ENCODE measurements at places on chromosomes 3 and 15.

DNA sequence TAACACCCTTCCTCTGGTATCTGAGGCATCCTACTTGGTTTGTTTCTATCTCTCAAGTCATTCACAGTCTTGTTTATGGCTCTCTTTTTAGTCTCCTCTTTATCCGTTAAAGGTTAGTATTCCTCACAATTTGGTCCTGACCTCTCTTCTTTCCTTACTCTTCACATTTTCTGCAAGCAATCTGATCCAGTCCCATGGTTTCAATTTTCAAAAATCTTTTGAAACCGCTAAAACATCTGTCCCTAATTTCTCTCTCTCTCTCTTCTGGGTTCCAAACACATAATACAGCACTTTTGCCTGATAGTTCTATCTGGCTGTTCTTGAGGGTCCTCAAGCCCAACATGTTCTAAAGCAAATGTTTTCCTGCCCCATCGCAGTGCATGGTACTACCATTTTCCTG, 149.0 kb downstream of the SERPINI1 start:
- no peak for DNase-seq

DNA sequence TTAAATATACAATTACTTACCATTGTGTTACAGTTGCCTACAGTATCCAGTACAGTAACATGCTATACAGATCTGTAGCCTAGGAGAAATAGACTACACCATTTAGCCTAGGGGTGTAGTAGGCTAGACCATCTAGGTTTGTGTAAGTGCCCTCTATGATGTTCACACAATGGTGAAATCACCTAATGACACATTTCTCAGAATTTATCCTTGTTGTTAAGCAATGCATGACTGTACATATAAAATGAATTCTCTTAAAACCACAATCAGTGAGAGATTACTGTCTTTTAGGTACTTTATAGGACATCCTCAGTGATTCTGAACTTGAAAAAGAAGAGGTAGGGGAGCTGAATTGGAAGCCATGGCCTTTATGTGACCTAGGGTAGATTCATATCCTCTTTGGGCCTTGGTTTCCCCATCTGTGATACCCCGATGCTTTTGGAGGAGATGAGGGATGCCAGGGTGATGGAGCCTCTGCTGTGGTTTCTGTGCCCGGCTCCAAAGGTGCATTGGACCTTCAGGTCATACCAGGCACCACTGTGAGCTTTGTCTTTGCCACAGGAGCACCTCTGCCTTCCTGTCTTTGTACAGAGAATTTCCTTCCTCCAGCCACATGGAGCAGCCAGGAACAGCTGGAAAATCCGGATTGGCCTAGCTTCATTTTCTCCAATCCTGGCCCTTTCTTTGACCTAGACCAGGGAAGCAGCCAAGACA, 51.9 kb upstream of the FLNB start:
- peak; percentile 80 for DNase-seq

- no peak for DNase-seq
Observed at GRCh38 chr3:140758791-140759444, 81.1 kb downstream of the TRIM42 start.

GRCh38 chr3:53346514-53346913, 829 bp downstream of the DCP1A start:
- no peak for DNase-seq

GRCh38 chr3:100440895-100441294, 39.6 kb downstream of the LNP1 start:
- no peak for DNase-seq
